ENCODE measurements at places on chromosomes 12 and 14.

- DNase-seq, result no peak
These were observed 177.3 kb downstream of the DERA start for GRCh38 chr12:16088421-16088820.

GRCh38 chr14:72906316-72906715, 12.4 kb upstream of the DPF3 start:
- no peak for DNase-seq

DNA sequence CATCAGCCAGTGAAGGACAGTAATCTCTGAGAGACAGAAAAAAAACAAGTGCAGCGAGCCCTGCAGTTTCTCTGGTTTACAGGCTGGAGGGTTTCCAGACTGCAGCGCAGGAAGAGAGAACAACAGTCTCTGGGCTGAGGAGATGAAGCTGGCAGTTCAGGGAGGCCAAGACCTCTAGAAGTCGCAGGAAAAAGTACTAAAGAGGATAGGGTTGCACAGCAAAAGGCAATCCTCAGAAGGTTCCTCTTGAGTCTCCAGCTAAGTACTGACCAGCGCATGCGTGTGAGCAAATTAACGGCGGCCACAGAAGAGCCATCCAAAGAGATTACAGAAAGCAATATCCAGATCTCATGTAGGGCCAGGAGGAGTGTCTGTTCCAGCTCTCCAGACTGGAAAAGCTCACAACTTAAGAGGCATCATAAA, 12.2 kb upstream of the CCDC60 start:
- DNase-seq, result no peak

DNA sequence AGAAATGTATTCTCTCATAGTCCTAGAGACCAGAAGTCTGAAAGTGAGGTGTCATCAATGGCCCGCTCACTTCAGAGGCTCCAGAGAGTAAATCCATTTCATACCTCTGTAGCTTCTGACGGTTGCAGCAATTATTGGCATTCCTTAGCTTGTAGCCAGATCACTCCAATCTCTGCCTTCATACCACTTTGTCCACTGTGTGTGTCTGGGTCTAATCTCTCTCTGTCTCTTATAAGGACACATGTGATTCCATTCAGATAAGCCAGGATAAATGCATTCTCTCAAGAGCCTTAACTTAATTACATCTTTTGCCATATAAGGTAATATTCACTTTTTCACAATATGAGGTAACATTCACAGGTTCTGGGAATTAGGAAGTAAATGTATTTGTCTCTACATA, 365.7 kb downstream of the GXYLT1 start:
- no peak for DNase-seq

- DNase-seq, result no peak
These were observed 2.1 kb downstream of the CD9 start for GRCh38 chr12:6202304-6202703.

- no peak for DNase-seq
These were observed 129.9 kb downstream of the CRACR2A start for GRCh38 chr12:3622822-3623690.

- no peak for DNase-seq
These were observed 363.4 kb upstream of the GARIN6 start for GRCh38 chr12:99284161-99284560.

DNA sequence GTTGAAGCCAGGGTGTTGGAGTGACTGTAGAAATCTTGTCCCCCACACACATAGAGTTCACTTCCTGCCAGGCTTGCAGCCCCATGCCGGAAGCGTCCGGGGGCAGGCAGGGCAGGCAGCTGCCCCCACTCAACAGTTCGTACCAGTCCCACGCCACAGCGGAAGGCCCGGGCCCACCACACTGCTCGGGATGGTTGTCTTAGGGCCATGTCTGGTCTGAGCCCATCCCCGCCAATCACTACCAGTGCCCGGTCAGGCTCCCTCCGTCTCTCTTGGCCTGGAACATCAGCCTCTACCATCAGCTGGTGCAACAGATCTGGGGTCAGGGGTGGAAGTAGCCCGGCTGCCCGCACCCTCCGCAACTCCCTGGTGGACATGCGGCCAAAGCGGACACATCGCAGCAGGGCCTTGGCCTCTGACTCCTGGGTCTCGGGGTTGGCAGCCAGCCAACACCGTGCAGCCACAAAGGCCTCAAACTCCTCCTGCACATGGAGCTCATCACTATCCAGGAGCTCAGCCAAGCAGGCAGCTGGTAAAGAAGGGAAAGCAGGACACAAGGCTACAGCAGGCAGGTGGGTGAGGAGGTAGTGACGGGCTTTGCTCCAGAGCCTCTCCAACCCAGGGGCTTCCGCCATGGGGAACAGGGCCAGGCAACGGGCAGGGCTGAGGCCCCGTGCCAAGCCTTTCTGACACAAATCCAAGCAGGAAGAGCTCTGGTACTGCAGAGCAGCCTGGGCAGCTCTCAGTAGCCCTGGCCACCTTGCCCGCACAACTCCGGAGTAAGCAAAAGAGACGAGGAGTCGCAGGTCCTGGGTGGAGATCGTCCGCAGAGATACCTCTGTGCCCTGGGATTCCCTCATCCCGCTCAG, 5.9 kb downstream of the KLHL33 start:
- no peak for DNase-seq

GRCh38 chr12:44716711-44717110, 159.4 kb downstream of the NELL2 start:
- no peak for DNase-seq

GRCh38 chr12:115213118-115213517, 529.1 kb upstream of the TBX3 start:
- no peak for DNase-seq

DNA sequence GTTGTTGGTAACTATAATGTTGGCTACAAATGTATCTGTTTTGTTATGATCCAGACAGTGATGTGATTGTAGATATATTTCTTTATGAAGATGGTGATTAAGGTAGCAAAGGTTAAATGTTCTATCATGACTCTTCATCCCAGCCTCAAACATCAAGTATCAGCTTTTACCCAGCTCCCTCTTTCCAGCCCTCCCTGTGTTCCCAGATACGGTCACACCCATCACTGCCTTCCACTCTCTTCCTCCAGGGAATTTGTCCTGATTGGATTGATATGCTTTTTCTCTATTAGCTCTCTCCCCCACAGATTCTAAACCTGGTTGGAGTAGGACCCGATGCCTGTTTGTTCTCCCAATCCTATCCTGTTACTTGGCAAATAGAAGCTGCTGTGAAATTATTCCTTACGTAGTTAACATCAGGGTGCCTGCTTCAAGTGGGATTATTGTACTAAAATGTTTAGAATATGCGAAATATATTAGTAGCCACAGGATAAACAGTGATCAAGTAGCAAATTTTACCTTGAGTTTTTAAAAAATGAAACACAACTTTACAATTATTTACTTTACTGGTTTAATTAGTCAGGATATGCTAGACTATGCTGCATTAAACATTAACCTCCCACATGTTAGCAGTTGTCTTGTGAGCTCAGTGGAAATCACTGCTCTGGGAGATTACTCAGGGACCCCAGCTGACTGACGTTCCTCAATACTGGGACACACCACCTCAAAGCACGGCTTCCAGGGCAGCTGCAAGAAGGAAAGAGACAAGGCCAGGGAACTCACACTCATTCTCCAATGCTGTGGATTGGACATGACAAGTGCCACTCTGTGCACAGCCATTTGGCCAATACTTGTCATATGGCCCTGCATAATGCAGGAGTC, 165.3 kb downstream of the ALX1 start:
- DNase-seq, result no peak

DNA sequence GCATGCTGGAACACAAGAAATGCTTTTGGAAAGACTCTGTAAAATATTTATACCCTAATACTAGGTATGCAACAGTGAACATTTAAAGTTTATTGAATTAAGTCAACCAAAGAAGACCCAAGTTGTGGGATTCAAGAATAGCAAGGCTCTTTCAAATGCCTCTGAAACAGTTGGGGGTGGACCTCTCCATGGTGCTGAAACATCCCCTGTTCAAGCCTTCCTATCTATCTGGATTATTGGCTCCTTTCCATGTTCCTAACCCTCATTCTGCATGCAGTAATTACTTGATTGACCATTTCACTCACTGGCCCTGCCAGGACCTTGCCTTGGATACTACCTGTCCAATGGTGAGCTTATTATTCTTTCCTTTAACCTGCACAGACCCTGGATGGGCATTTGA, 349.7 kb downstream of the NRXN3 start:
- no peak for DNase-seq

GRCh38 chr12:38465020-38465419, 148.4 kb downstream of the ALG10B start:
- DNase-seq, result no peak

GRCh38 chr14:95515080-95515489, 1.4 kb downstream of the SYNE3 start:
- DNase-seq, result peak; percentile 81

DNA sequence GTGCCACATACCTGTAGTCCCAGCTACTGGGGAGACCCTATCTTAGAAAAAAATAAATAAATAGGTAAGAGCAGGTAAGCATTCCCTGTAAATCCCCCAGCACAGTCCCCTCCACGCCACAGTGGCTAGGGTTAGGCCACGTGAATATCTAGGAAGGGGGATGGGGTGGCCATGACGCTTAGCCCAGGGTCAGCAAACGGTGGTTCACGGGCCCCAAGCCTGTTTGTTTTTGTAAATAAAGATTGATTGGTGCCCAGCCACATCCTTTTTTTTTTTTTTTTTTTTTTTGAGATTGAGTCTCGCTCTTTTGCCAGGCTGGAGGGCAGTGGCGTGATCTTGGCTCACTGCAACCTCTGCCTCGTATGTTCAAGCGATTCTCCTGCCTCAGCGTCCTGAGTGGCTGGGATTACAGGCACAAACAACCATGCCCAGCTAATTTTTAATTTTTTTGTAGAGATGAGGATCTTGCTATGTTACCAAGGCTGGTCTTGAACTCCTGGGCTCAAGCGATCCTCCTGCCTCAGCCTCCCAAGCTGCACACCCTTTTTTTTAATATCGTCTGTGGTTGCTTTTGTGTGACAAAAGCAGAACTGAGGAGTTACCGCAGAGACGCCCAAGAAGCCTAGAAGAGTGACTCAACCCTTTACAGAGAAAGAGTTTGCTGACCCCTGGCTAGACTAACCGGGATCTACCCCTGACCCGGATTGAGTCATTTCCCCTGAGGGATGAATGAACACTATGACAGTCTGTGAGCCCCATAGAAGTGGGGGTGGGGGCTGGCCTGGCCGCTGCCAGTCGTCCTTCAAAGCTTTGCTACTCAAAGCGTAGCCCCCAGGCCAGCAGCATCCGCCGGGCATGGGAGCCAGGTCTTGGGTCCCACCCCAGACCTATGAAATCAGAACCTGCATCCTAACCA, 113.7 kb upstream of the NCOR2 start:
- DNase-seq, result peak; percentile 74

DNA sequence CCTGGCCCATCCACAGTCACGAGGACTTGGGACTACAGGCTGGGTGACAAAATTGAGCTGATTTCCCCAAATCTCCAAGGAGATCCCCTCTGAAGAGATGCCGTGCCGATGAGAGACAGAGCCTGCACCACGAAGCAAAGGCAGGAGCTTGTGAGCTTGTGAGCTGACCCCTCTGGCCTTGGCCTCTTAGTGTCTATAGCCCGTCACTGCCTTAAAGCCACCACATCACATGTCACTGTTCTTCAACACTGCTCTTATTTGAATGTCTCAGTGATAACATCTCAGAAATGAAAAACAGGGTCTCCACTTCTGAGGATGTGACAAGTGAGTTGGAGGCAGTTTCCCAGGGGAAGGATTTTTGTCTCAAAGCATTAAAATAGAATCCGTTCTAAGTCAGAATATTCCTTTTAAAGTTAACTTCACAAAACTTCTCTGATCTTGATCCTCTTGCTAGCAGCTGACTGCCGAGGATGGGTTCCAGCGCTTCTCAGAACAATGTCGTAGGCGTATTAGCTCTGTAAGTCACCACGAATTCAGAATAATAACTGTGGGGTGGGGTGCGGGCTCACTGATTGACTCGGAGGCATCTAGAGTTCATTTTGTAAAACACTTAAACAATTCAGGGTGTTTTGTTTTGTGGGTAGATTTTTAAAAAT, 37.5 kb downstream of the CHST11 start:
- DNase-seq, result no peak

DNA sequence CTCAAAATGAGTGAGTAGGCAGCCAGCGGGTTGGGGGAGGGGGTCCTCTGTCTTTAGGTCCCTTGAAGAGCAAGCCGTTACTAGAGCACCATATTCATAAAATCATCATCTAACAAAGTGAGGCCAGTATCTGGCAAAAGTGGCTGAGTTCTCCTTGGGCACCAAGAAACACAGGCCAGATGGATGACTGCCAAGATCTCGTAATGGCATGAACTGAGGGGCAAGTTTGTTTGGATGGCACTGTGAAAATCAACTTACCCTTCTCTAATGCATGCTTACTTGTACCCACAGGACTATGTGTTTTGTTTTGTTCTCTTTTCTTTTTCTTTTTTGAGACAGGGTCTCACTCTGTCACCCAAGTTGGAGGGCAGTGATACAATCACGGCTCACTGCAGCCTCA, 41.6 kb downstream of the GNPTAB start:
- DNase-seq, result no peak

- no peak for DNase-seq
These were observed 1.6 kb downstream of the BEGAIN start for GRCh38 chr14:100585448-100586152.

- no peak for DNase-seq
These were observed 322.3 kb downstream of the RMST start for GRCh38 chr12:97784904-97785303.

DNA sequence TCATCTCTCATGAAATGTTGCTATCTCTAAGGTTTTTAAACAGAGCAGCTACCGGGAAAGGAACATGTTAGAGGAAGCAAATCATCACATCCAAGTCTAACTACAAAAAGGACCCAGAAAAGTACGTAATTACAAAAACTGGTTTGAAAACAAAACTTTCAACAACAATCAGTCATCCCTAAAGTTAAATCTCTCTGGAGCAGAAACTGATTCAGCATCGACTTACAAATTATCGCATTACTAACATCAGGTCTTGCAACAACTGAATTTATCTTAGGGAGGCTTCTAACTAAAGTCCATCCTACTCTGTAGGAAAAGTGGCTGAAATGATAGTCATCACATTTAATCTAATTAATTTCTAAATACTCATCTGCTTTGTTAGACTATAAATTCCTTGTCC, 137.0 kb downstream of the MED13L start:
- no peak for DNase-seq

DNA sequence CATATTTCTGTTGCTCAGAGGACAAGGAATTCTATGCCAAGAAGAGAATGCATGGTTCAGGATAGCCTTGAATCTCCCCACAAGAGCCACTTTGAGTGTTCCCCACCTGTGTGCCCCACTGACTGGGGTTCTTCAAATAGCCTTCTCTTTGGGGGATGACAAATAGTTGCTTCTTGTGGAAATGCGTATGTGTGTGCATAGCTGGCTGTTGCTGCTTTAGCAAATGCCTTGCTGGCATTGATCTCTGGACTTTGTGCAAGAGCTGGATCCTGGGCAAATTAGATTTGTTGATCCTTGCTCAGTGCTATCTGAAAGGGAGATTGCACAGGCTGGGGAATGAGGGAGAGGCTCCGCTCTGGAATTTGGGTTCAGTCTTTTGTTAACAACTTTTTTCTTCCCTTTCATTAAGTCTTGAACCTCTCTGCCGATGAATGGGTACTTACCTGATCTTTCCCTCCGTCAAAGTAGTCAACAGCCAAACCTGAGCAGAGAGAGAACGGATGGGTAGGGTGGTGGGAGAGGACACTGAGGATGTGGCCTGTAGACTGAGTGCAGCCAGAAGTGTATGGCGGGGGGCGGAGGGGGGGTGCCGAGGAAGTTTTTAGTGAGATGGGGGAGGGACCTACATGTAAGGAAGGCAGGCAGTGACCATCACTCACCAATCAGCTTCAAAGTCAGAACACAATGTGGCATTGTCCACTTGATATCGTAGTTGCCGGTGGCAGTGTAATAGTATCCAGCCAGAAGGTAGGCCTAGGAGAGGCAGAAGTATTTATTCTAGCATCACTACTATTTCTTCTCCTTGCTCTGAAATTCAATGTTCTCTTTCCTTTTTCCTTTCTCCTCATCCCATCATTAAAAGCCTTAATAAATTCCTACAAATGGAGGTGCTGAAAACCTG, 10.7 kb downstream of the EMG1 start:
- no peak for DNase-seq

Measured in HL-60 (cell line).